ENCODE measurements at places on chromosomes 4 and X.

GRCh38 chr4:162274354-162274753 lies 110.6 kb upstream of the FSTL5 start:
- DNase-seq = no peak

GRCh38 chr4:15983610-15984009 lies 20.6 kb upstream of the FGFBP2 start:
- DNase-seq = no peak

DNA sequence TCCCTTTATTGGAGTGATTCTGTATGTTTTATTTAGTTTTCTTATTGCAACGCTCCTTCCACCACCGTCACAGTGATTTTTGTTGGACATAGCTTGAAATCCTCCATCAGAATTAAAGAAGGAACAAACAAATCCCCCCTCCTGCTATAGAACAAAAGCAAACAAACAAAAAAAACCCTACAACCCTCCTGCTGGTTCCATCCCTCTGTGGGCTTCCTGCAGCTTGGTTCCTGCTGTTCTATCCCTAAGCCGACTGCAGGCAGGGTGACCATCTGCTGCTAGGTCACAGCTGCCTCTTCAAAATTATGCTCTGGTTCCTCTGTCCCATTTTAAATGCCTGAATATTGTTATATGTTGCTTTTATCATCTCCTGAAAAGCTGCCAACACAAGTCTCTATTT lies 116.8 kb upstream of the AGA start:
- DNase-seq = peak; percentile 28

DNA sequence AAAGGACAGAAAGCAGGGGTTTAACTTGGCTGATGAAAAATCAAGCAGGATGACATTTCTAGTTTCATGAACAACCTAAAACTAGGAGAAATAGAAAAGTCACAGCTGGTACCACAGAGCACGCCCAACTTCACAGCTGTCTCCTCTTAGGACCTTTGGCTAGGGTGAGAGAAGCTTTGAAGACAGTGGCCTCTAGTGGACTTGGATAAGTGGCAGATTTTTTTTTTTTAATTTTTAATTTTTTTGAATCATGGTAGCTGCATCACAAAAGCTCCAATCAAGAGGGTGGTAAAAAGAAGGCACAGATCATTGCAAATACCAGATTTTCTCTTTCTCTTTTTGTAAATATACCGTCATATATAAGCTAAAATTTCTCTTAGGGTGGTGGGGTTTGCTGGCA lies 20.2 kb upstream of the MAP3K15 start:
- peak; percentile 28 for DNase-seq

DNA sequence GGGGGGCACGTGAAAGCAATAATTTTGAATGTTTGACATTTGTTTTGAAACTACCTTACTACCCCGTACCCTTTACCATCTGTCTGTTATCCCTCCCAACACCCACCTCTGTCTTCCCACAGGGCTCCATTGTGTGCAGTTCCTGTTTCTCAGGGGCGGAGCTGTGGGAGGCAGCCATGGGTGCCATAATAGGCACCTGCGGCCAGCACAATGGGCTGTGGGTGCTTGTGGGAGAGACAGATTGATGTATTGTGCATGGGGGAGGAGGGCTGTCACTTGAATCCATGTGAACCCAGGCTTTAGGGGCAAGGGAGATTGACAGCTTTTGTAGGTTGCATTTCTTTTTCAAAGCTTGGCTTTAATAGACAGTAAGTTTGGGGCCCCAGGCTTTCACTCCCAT lies 122.6 kb upstream of the CXorf66 start:
- DNase-seq = no peak

- DNase-seq = no peak
Observed at GRCh38 chrX:9462456-9462855, 2.4 kb upstream of the TBL1X start.

GRCh38 chrX:100208076-100208475 lies 202.0 kb downstream of the PCDH19 start:
- DNase-seq = no peak

GRCh38 chr4:80694171-80694570 lies 336.3 kb upstream of the BMP3 start:
- DNase-seq = no peak

GRCh38 chr4:89344571-89344970 lies 37.0 kb upstream of the GPRIN3 start:
- no peak for DNase-seq

- no peak for DNase-seq
Observed at GRCh38 chr4:24408640-24409039, 175.7 kb downstream of the DHX15 start.

DNA sequence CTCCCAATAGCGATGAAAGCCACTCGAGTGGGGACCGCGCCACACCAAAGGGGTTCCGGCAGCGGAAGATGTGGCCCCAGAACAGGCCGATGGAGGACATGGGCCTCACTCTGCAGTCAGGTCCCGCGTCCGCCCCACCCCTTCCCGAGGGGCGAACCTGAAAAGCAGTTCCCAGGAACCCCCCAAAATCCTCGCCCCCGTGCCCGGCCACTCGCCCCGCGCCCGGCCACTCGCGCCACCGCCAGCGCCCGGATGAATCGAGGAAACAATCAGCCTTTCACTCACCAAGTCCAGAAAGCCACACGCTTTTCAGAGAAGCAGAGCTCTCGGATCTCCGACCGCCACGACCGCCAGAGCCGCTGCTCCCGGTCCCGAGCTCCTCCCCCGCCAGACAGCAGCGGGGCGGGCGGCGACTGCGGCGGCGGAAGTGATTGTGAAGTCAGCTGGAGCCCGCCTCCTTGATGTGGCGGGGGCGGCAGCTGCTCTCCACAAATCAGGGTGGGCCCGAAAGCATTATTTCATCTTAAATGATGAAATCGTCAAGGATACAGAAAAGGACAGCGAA lies at the start of gene PJA1:
TSS of gene PJA1 (minus strand) at position 367 of the 565 bp plus-strand sequence. CDS start 2,380 bp downstream, outside the sequence.
- DNase-seq = peak; percentile 83

DNA sequence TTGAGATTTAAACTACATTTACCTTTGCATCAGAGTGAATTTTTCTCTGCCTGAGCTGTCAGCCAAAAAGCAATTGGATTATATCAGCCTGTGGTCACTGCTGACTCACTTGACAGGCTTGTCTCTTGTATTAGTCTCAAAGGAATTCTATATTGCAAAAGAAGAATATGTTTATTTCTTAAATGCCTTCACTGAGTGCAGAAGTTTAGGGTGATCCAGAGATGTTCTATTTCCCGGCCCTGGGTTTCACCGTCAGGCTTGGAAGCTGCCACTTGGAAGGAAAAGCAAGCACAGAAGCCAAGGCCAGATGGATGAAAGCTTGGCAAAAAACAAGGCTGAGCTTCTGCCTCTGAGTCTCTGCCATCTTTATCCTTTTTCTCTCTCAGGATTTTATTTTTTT lies 80.9 kb downstream of the FAM114A1 start:
- no peak for DNase-seq

All from D341Med (cell line).